ENCODE measurements at places on chromosomes 6 and 20.

DNA sequence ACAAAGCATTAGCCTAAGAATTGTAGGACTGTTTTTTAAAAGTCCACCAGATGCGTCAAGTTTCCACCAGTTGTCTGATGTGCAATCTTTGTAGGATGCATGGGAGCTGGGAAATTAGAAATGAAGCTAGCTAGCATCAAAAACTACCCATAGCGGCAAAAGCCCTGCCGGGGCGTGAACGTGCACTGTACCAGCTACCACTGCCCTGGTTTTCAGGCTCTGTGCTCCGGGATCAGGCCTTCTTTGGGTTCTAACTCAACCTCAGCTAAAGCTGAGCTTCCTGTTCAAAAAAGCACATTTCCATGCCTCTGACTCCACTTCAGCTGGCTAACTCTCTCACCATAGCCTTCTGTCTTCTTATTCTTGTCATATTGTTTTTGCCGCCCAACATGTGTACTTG, 26.9 kb upstream of the FUCA2 start:
- no peak for DNase-seq

GRCh38 chr6:1596088-1596852, 13.4 kb upstream of the FOXC1 start:
- peak; percentile 60 for DNase-seq

DNA sequence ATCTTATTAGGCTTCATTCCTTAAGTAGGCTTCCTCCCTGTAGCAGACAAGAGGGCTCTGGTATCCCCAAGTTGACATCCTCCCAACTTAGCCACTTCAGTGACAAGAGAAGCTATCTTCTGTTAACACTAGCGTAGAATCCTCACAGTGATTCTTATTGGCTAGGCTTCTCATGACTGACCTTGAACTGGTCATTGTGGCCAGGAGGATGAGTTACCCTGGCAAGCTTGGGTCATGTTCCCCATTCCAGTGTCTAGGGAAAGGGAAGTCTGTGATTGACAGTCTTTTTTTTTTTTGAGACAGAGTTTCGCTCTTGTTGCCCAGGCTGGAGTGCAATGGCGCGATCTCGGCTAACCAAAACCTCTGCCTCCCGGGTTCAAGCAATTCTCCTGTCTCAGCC, 7.1 kb downstream of the CDKAL1 start:
- no peak for DNase-seq

- DNase-seq = no peak
Observed at GRCh38 chr20:57829336-57829735, 119.5 kb upstream of the PMEPA1 start.

DNA sequence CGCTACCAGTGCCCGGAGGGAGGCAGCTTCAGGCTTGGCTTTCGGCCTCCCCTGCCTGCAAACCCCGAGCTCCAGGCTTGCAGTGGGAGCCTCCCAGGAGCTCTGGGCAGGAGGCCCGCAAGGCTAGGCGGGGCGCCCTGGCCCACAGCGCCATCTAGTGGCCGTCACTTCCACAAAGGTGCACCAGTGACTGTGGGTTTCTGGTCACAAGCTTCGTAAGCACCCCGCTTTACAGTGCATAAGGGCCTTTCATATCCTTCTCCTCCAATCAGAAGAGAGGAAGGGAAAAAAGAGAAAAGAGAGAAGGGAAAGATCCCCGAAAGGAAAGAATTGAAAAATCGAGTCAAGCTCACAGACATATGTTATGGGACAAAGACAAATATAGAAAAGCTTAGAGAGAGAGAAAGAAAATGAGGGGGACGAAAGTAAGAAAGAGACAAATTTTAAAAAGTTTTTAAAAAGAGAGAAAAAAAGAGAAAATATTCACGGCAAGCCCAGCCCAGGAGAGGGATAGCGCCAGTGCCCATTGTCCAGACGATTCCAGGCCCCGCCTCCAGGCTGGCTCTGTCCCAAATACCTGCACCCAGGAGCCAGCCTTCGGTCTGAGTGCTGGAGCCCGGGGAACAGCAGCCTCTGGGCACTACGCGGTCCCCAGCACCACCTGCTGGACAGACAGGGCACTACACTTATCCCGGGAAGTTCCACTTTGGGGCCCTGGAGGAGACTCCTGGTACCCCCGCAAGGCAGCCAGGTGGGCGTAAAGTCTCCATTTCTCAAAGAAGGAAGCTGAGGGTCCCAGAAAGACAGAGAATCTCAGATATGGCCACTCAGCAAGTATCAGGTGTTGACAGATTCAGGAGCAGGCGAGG, 207.1 kb downstream of the PREX1 start:
- peak; percentile 84 for DNase-seq

- DNase-seq = peak; percentile 97
Observed at GRCh38 chr6:30515944-30516753, 26.8 kb downstream of the HLA-E start.

GRCh38 chr6:129203190-129203900, 320.4 kb downstream of the LAMA2 start:
- no peak for DNase-seq

- DNase-seq = no peak
Observed at GRCh38 chr20:20181322-20181721, 129.0 kb downstream of the CFAP61 start.

DNA sequence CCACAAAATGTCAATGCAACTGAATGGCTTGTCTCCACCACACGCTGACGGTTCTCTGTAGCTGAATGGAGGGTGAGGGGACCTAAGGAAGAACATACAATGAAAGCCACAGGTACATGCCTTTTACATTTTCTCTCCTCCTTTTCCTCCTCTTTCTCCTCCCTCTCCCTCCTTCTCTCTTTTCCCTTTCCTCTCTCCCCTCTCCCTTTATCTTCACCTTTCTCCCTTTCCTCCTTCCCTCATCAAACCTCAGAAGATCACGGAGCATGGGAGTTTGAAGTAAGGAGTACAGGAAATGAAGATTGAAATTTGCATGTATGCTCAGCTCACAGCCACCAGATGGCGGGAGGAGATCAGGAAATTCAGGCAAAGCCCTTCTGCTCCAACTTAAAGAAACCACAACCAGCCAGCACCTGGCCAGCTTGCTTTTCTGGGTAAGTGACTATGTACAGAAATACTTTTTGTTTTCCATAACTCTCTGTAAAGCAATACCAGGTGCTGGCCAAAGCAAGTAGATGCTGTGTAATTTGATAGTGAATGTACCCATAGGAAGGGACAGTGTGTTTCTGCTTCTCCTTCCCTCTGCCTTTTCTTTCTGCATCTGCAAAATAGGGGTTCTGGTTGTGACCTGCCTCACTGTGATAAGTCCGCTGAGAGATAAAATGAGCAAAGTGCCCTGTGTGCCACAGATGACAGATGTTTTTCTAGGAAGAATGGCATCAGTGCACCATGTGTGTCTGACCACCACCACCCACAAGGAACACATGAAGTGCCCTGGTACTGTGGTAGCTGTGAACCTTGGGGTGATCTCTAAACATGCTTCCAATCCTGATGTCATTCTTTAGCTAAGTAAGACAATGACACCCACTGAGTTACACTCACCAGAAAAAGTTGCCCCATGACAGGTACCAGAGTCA, 18.6 kb upstream of the FOXO3 start:
- DNase-seq = peak; percentile 91

GRCh38 chr20:62181808-62182207, 1.0 kb upstream of the MTG2 start:
- DNase-seq = no peak

DNA sequence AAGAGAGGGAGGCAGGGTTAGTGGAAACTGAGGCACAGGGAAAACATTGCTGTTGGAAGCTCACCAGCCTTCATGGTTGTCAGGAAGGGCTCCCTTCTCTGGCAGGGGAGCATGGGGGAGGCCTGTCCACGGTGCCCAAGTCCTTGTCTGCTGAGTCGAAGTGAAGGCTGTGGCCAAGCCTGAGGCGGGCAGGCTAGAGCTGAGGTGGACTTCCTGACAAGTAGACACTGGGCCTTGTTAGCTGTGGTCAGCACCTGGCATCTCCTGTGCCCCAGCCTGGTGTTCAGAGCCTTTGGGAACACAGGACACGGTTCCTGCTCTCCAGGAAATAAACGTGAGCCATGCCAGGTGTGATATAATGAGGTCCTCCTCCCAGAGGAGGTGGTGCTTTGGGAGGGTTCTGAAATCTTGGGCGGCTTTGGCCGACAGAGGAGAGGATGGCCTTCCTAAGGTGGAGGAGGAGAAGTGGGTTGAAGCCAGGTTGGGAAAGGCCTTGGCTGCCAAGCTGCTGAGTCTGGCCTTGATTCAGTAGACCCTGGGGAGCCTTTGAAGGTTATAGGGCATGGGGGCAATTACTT, 138.4 kb upstream of the RNF24 start:
- no peak for DNase-seq

DNA sequence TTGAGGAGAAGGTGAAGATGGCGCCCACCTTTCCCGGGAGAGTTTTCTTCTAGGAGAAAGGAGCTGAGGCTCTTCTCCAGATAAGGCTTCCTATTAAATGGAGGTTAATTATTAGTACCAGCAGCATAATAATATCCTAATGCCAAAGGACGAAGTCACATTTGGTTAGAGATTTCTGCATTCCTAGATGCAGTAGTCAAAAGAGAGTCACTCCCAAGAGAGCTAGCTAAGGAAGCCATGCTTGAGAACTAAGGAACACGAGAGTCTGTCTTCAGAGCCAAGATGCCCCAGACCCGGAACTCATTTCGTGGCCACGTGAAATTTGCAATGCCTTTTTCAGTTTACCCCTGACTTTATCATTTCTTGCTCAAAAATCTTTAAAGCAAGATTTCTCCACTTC, 132.7 kb downstream of the TSHZ2 start:
- peak; percentile 4 for DNase-seq

DNA sequence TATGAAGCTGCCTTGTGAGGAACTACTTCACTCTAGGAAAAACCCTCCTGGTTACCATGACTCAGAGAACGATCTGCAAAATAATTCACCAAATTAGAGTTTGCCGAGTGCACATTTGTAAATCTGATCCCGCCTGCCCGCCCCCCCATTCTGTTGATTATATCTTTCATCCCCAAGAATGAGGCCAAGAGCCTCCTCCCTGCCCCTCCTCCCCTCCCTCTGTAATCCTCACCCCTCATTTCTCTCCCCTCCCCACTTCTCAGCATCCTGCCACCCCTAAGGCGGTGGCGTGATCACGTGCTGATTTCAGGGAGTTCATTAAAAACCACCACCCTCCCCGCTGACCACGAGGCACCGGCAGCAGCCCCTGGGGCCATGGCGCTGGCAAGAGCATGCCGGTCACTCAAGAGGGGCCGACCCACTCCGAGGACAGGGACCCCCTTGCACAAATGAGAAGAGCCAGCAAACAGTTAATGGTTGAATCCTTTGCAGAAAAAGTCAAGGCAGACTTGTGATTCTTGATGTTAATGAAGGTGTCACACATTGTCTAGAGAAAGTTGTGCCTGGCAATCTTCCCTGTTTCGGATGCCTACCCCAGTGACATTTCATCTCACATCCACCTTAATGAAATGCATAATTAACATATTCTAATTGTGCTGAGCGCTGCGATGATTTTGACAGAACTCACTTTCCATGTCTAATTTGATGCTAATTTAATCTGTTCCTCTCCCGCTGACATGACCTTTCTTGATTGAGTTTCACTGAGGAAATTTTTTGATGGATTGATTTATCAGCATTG, 247.9 kb downstream of the ZNF217 start:
- no peak for DNase-seq

GRCh38 chr6:81216668-81217067, 535.8 kb downstream of the TENT5A start:
- peak; percentile 2 for DNase-seq

DNA sequence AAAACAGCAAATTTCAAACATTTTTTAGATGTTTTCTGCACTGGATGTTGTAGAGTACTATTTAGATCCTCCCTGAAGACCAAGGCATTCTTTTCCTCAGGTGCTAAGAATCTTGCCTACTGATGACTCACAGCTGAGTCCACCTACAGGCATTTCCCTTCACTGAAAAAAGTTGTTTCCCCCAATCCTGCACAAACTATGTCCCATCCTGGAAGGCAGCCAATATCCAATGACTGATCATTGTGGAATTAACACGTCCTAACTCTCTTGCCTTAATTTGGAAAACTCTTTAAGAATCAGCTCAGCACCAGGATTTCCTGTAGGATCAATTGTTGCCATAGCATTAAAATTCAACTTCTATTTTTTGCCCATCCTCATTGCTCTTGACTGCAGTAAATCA, 268.4 kb upstream of the IRAK1BP1 start:
- DNase-seq = peak; percentile 97

GRCh38 chr6:123575188-123575587, 61.6 kb downstream of the TRDN start:
- DNase-seq = no peak

GRCh38 chr6:40407239-40407638, 179.9 kb downstream of the LRFN2 start:
- DNase-seq = no peak

DNA sequence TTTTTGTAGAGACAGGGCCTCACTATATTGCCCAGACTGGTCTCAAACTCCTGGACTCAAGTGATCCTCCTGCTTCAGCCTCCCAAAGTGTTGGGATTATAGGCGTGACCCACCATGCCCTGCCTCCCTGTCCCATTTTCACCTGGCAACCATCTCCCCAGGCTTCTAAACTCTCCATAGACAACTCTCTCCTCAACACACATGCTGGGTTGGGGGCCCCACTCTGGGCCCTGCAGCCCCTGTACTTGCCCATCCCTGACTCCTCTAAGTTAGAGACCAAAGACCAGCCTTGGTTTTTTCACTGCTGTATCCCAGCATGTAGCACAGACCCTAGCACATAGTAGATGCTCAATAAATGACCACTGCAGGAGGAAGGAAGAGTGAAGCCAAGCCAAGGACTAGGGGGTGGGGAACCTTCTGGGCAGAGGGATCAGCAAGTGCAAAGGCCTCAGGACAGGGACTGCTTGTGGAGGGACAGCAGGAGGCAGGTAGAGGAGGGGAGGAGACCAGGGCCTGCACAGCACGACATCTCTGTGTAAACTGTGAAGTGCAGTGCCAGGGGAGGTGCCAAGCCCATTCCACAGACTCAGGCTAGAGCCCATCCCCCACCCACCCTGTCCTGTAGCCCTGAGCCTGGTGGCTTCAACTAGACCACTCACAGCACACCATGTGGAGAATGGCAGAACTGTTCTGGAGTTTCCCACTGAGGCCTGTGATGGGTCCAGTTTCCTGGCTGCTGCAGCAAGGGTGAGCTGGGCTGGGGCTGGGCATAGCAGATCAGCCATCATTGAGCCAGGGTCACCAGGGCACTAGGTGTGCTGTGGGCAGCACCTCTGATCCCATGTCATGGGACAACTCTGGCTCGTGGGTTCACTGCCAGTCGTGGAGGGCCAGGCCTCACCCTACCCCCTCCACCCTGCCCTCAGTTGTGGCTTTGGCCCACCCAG, 3.4 kb upstream of the SRC start:
- no peak for DNase-seq

DNA sequence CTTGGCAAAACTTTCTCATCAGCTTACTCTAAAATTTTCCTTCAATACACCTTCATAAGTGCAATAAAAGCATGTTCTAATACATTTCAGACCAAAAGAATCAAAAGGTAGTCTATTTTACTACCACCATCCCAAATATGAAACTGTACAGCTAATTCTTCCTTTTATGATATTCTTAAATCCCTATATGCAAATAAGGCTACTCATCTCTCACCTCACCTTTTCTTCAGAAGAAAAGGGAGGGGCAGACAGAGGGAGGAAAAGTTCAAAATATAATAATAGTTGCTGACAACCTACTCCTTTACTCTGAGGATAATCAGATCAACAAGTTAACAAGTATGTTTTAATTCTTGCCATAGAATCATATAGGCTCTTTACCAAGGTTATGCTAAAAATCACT, 7.4 kb downstream of the C6orf120 start:
- no peak for DNase-seq
